ENCODE measurements at places on chromosomes 1 and 21.

GRCh38 chr1:4724001-4724400 is 69.6 kb downstream of the AJAP1 start:
- DNase-seq: no peak

GRCh38 chr1:108889706-108890384 is 13.1 kb downstream of the GPSM2 start:
- no peak for DNase-seq

- no peak for DNase-seq
Observed at GRCh38 chr1:12166834-12167492, at the start of gene TNFRSF1B. TSS of gene TNFRSF1B (plus strand) at chr1:12166991. CDS start at chr1:12167092, 101 bp downstream.

GRCh38 chr21:41576013-41576615 is 68.2 kb upstream of the TMPRSS2 start:
- DNase-seq: no peak

- DNase-seq: no peak
Observed at GRCh38 chr1:211082824-211083223, 51.1 kb downstream of the KCNH1 start.

DNA sequence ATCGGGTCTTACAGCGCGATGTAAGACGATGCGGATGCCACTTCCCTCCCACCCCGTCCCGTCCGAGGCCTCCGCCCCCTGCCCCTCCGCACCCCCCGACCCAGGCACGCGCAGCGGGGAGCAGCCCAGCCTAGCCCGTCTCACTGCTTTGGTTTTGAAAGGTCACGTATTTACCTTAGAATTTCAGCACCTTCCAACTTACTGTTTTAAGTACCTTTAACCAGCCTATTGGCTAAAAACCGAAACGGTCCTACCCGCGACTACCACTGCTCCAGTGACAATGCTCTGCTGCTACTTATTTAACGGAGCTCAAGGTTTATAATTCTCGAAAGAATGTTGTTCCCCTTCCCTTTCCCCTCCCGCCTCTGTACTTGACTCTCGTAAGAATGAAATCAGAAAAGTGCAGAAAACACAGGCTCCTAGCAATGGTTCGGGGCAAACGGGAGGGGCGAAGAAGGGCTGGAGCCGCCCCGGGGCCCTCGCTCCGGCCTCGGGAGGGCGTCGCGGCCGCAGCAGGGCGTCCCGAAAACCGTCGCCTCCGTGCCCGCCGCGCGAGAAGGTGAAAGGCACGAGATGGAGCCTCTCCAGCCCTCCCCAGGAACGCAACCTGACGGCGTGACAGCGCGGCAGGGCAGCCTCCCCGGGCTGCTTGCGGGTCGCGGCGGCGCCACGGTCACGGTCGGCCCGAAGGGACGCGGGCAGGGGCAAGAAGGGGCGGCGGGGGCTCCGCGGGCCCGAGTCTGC is 667 bp downstream of the TMEM50B start:
- DNase-seq: no peak

GRCh38 chr1:188061881-188062280 is 1233.1 kb downstream of the PLA2G4A start:
- no peak for DNase-seq

DNA sequence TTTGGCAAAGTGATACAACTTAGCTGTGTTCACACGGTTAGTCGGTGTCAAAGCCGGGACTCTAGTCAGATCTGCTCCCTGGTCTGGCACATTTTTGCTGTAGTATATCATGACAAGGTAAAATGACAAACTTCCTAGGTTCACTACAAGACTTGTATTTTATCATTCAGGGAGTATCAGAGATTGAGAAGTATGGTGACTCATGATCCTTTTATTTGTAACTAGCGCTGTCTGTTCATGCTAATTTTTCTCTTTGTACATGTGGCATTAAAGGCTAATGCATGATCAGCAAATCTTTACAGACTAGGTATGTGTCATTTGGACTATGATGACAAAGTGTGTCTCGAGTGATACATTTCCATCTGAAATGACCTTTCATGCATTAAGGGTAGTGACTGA is 326.7 kb downstream of the SIPA1L2 start:
- DNase-seq: no peak

DNA sequence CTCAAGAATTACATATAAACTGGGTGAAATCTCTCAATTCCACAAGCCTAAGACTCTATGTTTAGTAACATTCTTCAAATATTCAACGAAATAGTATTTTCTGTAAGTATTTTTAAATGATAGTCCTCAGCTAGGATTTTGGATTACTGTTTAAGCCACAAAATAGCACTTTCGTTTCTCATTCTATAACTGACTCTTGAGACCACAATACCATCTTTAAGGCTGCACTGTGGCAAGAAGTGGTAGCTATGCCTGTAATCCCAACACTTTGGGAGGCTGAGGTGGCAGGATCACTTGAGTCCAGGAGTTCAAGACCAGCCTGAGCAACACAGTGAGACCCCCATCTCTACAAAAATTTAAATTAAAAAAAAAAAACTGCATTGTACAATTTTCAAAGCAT is 126.7 kb downstream of the CDC42BPA start:
- no peak for DNase-seq

GRCh38 chr1:110554871-110555801 is 36.2 kb upstream of the KCNA10 start:
- DNase-seq: no peak

- no peak for DNase-seq
Observed at GRCh38 chr1:65165269-65165993, 17.4 kb downstream of the AK4 start.
